Cortex of kidney (tissue), 1 donor: ENCODE measurements at places on chromosomes 5 and 9.

DNA sequence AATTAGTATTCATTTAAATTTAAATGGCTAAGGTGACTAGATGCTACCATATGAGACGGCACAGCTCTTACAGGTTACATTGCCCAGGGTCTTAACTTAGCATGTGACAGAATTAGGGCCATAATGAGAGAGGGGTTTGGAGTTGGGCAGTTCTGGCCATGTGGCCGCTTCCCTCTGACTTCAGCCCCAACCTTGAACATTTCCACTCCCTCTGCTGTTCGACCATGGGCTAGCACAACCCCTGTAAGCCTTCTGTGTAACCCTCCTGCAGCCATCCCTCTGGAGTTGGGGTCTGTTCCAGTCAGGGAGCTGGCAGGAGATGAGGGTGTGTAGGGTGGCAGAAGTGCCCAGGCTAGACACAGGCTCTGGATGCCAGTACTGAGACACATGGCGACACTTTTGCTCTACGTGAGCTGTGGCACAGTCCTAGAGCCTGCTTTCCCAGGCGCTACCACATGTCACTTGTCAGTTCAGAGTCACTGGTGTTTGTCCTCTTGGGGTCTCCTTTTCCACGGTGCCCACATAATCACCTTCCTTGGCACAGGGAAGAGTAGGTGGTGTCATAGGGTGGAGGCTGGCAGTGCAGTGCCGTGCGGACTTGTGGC, 128.7 kb upstream of the PITX1 start:
- DNase-seq, result no peak

DNA sequence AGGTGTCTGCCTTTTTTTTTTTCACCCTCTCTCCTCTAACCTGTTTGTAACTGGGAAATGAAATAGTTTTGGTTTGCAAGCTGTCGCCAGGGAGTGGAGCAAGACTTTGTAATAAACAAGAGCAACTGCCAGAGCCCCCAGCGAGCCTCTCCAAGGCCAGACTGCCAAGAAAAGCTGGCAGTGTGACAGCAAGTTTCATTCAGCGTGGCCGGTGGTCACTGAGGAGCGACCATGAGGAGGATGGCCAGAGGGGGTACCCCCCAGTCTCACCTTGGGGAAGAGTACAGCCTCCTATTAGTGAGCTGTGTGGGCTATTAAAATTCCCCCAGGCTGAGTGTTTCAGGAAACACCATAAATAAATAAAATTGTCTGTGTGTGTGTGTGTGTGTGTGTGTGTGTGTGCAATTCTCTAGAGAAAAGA, 49.9 kb downstream of the ZFAND5 start:
- no peak for DNase-seq

DNA sequence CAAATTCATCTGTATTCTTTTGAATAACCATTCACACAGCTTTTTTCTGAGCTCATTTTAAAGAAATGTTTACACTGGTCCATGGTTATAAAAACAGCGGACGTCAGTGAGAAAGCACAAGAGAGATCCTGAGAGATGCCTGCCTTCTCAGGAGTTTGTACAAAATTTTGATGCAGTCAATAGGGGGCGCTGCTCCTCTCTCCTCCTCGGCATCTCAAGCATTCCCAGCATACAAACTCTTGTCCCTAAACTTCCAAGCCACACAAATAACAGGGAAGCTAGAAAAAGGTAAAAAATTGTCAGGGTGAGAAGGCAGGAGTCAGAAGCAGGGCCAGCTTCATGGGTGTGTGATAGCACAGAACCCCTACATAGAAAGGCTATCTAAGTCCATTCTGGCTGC, 11.2 kb upstream of the CCDC152 start:
- no peak for DNase-seq

- no peak for DNase-seq
Measured at GRCh38 chr9:108224716-108225115, 631.1 kb downstream of the ACTL7B start.

DNA sequence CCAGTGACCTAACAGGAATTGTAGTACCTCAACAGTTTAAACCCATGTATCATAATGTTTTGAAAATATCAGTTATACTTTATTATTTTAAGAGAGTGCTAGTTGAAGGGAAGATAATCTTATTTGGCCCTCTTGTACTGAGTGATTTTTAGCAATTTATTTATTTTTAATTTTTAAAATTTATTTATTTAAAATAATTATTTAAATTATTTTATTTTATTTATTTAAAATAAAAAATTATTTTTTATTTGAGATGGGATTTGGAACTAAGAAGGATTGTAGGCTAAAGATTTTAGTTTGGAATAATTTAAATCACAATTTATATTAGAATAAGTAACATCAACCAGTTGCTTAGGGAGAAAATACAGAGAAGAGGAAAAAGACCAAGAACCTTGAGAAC, 54.2 kb downstream of the NAA35 start:
- no peak for DNase-seq

DNA sequence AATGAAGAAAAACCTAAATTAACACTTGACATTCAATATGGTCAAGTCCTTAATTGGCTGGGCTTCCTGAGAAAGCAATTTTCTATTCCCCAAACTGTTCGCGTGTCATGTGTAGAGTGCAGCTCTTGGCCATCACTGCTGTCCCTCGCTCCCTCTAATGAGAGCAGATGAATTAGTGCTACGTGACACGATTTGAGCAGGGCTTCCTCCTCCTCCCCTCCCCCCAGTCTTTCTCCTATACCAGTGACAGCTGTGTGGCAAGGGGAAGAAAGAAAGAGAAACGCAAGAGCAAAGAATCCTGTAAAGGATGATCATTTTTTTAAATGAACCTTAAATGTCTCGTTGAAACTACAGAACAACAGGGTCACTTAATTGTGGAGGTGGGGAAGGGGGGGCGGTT, 159.6 kb downstream of the BNC2 start:
- DNase-seq, result no peak

GRCh38 chr9:84705128-84705527, 35.6 kb downstream of the NTRK2 start:
- DNase-seq, result no peak

GRCh38 chr5:147551677-147552076, 41.8 kb upstream of the DPYSL3 start:
- no peak for DNase-seq

GRCh38 chr5:31362931-31363568, 168.8 kb downstream of the DROSHA start:
- DNase-seq, result no peak
